Fibroblast of skin of left quadriceps (primary cell): ENCODE measurements at places on chromosomes 1 and 21.

GRCh38 chr1:108817811-108818210, 39.1 kb downstream of the AKNAD1 start:
- no peak for DNase-seq

DNA sequence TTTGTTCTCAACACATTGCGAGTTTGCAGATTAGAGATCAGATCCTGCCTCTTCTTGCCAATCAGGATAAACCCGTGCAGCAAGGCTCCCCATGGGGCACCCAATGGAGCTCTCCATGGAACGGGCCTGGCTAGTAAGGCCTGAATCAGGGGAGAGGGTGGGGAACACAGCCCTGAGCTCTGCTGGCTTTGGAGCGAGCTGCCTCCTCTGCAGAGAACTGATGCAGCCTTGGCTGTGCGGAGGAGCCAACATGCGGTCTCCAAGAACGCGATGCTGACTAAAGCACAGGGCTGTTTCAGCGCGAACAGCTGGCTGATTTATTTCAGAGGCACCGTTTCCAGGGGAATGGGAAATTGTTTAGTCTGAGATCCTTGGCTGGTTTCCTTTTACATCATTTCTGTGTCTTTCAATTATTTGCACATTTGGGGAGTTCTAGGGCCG, 139.7 kb downstream of the TSEN15 start:
- DNase-seq, result peak; percentile 88

DNA sequence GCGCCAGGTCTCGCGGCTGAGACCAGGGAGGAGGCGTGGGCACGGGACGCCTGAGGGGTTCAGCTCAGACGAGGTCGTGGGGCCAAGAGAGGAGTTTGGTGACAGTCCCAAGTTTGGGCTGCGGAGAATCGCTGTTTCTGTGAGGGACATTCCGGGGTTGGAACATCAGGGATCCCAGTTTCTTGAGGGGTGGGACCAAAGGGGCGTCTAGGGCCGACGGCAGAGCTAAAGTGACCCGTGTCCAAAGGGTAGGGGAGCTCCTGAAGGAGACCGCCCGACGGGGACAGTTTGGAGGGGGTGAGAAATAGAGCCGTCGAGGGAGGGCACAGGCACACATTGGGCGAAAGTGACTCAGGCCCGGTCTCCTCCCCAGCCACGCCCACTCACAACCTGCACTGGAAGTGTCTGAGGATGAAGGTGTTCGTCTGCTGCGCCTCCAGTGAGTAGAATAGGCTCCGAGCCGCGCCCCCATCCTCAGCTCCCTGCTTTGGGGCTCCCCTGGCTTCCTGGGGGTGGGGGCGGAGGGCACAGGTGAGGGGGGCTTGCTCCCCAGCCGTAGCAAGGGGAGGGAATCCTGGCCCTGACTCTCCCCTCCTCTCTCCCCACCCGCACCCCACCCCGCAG, 7.0 kb downstream of the EFNA3 start:
- no peak for DNase-seq

DNA sequence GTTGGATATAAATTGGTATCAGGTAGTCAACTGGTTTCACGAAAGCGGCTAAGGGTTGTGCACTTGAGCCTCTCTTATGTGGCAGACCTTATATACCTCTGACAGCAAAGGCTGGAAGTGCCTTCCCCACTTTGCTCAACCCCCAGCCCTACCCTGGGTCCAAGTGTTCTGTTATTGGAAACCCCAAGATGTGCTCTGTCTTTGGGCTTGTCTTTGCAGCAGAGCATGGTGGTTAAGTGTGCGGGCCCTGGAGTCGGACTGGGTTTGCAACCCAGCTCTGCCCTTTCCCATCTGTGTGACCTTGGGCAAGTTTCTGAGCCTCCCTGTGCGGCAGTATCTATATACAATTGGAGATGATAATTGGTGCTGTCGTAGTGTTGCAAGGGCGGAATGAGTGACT, 11.2 kb upstream of the IL10 start:
- no peak for DNase-seq

GRCh38 chr1:184892116-184892515, 82.2 kb downstream of the NIBAN1 start:
- DNase-seq, result no peak

DNA sequence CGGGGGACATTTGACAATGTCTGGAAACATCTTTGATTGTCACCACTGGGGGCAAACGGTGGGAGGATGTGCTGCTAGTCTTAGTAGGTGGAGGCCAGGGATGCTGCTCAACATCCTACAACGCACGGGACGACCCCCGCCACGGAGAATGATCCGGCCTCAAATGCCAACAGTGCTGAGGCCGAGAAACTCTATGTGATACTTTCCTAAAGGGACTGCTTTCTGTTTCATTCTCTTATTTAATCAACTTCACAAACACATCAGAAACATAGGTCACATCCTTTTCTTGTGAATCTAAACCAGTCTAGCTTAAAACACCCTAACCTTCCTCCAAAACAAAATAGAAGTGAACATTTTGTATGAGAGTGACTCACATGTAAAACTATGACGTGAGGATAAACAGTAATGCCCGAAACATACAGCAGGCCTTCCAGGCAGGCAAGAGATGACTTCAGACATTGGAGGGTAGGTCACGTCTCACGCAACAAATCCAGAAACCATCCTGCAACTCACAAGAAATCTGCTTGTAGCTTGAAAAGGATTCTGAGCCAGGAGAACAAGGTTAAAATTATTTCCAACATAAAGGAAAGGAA, 37.2 kb upstream of the ETS2 start:
- peak; percentile 62 for DNase-seq

DNA sequence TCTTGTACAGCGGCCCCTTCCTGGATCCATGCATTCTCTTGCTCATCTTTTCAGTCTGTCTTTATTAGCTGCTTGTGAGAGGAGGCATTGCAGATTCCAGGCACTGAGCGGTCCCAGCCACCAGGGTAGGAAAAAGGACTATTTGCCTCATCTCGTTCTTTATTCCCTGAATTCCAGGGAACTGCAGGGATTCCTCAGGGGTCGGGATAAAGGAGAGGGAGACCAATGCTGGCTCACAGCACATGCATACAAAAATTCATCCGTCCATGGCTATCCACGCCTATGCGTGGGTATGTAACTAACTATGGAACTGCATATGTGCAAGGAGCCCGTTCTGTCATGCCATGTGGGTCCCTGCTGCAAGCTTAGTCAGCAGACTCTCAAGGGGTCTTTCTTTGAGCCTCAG, 879 bp upstream of the PLPPR5 start:
- DNase-seq, result no peak

GRCh38 chr1:64392109-64392508, 77.8 kb upstream of the CACHD1 start:
- DNase-seq, result no peak

DNA sequence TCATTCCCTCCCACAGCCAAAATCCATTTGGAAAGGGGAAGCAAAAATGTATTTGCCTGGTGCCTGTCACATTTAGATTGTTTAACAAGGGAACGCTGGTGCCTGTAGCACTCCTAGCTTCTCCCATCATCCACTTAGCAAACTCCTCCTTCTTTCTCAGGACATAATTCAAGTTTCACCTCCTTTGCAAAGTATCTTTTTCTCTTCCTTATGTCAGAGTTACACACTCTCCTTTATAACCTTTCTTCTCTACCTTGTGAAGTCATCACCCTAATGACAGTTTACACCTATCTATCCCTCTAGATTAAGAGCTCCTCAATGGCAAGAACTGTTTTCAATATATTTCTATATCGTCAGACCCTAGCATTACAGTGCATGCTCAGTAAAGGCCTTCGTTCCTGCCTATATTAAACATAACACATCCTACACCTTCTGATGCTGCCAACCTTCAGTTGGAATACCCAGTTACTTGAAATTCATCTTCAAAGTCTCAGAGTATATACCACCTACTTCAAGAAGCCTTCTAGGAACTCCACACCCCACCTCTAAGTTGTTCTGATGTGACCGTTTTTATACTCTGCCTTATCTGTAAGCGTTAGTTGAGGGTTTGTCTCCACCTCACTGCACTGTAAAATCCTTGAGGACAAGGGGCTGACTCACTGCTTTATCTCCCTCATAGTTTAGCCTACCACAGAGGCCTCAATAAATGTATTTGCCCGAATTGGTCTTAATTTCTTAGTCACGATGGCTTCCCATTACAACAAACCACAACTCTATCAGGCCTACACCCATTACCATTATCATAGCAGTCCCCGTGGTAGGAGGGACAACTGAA, 1.0 kb upstream of the EPS15 start:
- no peak for DNase-seq

GRCh38 chr21:35357041-35357780, 308.1 kb upstream of the RUNX1 start:
- DNase-seq, result no peak

GRCh38 chr1:234212764-234213657, 160.2 kb upstream of the COA6 start:
- DNase-seq, result no peak

GRCh38 chr1:181334724-181335123, 148.6 kb upstream of the CACNA1E start:
- no peak for DNase-seq

- DNase-seq, result no peak
Measured at GRCh38 chr1:203528063-203528462, 34.1 kb downstream of the OPTC start.

GRCh38 chr1:229844675-229845074, 218.6 kb downstream of the URB2 start:
- no peak for DNase-seq

DNA sequence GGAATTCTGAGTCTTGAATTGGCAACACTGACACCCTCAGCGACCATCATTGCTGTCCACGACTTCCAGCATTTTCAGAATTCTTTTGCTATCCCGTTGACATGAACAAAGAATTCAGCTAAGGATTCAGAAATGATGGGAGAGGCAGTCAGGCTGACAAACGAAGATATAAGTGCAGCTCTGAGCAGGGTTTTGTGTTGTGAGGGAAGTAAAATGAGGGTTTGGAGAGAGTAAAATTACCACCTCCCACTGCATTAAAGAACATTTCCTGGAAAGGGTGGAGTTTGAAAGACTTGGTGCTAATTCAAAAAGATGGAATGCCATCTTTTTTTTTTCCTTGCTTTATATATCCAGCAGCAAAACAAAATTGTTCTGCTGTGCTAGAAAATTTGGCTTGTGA, 4.9 kb upstream of the ELK4 start:
- DNase-seq, result no peak

DNA sequence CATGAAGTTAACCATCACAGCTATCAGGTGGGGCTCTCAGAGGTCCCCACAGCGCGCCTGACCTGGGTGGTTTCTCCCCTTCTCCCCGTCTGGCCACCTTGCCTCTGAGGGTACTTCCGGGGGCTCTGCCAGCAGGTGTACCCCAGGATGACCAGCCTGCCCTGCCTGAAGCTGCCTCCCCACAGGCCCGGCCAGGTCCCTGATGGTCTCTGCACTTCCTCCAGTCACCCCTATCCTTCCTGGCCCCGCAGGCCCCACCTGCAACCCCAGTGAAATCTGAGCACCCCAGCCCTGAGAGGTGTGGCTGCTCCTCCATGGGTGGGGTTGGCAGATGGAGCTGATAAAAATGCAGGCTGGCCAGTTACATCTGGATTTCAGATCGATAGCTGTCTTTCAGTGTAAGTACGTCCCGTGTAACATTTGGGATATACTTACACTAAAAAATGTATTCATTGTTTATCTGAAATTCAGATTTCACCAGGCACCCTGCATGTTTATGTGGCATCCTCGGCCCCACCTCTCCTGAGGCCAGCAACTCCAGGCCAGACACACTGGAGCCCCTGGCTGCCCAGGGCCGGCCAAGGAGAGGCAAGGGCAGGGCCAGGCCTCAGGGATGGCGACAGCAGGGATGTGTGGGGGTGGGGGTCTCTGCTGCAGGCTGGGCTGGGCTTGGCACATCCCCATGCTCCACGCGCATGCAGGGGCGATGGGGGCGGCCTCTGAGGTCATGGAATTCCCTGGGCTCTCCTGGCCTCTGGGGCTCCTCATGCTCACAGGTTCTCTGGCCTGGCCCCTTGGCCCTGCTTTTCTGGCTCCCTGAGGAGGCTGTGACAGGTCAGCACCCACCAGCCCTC, 25.1 kb downstream of the LRRC3 start:
- no peak for DNase-seq

GRCh38 chr21:18178509-18178908, 66.1 kb upstream of the CHODL start:
- no peak for DNase-seq
